ENCODE measurements at places on chromosomes 11 and 22.

GRCh38 chr22:39471381-39472141 is 14.7 kb downstream of the MGAT3 start:
- DNase-seq: peak; percentile 75

DNA sequence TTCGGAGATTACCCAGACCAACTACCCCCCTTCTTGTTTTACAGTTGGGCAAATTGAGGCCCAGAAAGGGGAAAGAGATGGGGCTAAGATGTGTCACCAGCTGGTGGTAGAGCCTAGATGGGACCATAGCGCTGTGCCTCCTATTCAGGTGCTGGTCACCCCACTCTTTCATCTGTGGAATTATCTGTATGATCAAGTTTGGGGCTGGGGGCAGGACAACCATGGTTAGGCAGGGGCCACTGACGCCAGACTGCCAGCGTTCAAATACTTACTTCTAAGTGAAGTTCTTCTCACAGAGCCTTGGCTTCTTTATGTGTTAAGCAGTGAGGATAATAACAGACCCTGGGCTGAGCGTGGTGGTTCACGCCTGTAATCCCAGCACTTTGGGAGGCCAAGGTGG is 55.9 kb downstream of the IGLL1 start:
- no peak for DNase-seq

DNA sequence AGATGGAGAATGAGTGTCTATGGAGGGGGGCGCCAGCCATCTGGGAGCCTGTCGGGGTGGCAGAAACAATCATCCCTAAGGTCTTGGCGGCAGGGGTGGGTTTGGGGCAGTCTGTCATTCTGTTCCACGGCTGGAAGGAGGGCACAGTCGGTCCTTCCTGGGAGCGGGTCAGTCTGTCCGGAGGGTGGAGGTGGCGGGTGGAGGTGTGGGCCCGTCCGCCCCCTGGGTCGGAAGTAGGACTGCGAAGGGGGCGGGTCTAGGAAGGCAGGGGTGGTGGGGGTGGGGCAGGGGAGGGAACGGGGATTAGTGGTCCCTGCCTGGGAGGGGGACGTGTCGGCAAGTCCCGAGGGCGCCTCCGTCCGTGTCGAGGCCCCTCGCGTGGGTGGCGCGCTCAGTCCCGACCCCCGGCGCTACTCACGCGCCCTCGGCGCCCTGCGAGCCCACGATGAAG is 461 bp downstream of the TBC1D10A start:
- DNase-seq: no peak

- DNase-seq: no peak
These were observed 12.5 kb downstream of the USP35 start for GRCh38 chr11:78201096-78201818.

DNA sequence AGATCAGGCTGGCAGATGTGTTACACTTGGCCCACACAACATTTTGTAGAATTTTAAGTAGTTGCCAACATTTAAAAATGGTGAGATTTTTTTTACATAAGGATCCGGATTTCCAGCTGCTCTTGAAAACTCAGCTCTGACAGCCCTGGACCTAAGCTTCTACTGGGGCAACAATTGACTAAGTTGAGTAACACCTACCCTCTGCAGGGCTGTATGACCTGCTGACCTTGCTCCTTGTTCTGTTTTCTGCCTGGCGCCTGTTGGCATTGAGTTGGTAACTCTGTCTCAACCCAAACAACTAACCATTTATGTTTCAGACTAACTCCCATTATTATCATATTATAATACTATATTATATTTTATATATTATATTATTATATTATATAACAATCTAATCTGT is 21.1 kb upstream of the LRRC55 start:
- DNase-seq: no peak

DNA sequence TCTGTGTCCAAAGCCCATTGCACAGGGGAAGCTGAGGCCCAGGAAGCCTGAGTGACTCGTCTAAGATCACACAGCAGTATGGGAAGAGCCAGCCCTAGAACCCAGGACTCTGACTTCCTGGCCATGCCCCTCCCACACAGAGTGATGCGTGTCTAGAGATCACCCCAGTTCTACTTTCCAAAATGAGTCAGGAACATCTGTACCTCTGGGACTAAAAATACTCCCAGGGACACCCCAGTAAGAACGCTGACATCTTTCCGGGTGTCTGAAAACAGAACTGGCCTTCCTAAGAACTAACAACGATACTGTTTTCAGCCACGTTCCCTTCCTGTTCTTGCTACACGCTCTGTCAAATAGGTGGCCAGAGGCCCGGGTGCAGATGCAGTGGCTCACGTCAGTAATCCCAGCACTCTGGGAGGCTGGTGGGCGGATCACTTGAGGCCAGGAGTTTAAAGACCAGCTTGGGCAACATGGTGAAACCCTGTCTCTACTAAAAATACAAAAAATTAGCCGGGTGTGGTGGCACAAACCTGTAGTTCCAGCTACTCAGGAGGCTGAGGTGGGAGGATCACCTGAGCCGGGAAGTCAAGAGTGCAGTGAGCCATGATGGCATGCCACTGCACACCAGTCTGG is 21.7 kb upstream of the PDGFB start:
- no peak for DNase-seq

DNA sequence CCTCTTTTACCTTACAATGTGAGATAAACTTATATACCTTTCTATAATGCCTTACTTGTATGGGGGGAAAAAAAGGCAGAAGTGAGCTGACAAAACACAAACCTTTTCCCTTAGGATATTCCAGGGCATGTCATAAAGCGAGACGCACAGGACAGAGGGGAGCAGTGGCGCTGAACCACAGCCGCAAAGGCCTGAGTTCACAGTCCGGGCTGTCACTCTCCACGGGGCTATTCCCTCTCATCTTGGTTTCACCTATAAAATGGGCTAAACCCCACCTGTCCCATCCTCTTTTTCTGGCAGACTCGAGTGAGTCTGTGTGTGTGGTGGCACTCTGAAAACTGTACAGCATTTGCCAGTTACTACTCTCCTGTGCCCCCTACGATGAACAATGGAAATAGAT is 14.4 kb upstream of the FXYD2 start:
- no peak for DNase-seq

GRCh38 chr11:69311767-69312385 is 17.9 kb downstream of the MYEOV start:
- no peak for DNase-seq

DNA sequence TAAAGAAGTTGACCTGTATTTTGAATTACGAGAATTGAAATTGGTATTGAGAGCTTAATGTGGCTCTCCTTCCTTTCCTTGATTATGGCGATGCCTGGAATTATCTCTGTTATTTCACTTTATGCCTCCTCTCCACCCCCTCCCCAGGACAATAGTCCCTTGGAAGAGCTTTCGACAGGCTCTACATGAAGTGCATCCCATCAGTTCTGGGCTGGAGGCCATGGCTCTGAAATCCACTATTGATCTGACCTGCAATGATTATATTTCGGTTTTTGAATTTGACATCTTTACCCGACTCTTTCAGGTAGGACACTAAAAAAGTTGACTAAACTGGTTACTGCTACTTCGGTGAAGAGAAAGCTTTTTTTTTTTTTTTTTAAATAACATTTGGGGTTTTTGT is 43.2 kb downstream of the MCAM start:
- DNase-seq: no peak

- peak; percentile 55 for DNase-seq
These were observed 11.7 kb downstream of the PHRF1 start for GRCh38 chr11:587978-588380.

GRCh38 chr11:91263496-91264365 is 960.9 kb upstream of the FAT3 start:
- no peak for DNase-seq

DNA sequence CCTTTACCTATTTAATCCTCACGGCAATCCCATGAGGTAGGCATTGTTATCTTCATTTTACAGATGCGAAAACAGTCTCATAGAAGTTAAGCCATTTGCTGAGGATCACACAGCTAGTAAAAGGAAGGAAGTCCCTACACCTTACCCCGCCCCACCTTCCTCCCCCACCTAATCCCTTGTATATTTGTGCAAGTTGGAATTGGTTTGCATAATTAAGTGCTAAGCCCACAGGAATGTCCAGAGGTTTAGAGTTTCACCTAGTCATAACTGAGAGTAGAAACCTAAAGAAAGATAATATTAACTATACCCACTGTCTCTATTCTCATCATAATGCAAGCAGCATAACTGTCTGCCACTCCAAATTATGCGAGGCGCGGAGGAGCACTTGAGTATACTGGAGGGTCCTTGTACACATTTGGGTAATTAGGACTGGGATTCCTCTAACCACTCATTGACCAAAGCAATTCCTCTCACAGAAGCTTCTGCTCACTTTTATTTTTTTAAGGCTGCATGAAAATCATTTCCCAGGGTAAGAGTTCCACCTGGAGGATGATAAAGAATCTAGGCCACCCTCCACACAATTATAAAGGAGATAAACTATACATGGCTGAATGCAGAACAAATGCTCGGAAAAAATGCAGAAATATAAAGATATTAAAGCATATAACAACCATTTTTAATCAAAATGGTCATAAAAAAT is 199.9 kb downstream of the FAM181B start:
- no peak for DNase-seq

GRCh38 chr11:87002918-87003317 is 34.8 kb upstream of the TMEM135 start:
- no peak for DNase-seq

- no peak for DNase-seq
These were observed 5.2 kb upstream of the RAB3IL1 start for GRCh38 chr11:61922539-61922938.

- no peak for DNase-seq
These were observed 572.6 kb upstream of the LUZP2 start for GRCh38 chr11:23924226-23924625.

GRCh38 chr22:25413620-25414019 is 150.9 kb upstream of the GRK3 start:
- no peak for DNase-seq

DNA sequence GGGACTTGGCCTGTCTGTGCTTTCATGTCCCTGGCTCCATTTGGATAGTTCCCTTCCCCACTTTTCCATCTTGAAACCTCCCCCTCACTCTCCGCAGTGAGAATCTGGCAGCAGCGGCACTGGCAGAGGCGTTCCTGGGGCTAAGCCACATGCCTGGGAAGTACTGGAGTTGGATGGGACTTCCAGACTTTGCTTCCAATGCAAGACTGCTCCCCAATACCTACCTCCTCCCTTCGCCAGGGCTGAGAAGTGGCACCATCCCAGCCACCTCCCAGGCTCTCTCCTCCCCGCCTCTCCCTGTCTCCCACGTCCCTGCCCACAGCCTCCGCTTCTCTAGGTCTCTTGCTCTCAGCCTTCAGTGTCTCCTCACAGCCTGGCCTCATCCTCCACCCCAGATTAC is 16.6 kb downstream of the TST start:
- DNase-seq: no peak

DNA sequence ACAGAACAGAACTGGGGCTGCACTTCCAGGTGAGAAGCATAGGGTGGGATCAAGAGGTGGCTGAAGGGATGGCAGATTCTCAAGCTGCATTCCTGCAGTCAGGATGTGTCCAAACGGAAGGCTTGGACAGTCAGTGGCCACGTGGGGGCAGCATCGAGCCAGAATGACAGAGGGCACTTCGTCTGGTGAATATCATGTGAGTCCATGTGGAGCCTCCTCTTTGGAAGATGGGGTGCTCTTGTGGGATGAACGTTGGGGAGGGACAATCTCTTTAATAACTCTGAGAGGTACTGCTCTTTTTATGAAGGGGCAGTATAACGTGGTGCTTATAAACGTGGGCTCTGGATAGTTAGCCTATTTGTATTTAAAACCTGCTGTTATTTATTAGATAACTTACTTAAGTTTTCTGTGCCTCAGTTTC is 154.9 kb upstream of the NAV2 start:
- DNase-seq: peak; percentile 75

DNA sequence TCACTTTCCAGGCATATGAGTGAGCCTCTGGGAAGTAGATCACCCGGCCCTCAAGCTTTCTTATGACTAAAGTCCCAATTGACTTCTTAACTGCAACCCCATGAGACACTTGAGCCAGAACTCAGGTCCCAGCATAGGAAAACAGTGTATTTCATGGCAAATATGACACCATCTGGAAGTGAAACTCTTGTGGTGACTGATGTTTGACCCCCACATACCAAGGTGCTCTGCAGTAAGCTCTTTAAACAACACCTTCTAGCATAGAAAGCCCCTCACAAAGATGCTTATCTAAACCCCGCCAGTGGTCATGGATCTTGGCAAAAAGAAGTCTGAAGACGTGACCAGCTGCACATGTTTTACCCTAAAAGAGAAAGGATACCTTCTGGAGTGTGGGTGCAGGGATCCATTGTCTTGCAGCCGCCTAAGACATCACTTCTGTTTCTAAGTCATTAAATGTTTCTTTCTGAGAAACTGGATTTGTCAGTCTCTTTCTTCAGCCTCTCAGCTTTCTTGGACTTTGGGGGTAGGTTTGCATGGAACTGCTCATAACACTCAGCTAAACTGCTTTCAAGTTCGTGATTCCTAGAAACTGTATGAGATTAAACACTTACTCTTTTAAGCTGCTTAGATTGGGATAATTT is 7.4 kb upstream of the PELI3 start:
- DNase-seq: no peak

DNA sequence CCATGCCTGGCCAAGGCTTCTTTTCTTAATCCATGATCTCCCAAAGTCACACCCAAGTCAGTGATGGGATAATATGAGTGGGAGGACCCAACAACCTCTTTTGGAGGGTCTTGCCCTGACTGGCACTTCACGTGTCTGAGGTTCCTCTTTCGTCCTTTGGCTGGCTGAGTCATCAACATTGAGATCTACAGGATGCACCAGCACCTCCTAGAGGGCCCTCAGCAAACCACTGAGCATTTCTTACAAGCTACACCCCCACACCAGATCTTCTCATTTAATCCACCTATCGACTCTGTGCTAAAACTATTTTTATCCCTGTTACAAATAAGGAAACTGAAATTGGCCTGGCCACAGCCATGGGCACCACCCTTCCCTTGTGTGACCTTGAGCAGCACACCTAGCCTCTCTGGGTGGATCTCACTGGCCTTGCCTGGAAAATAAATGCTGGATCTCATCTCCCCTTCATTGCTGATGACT is 63.4 kb downstream of the FLI1 start:
- no peak for DNase-seq

GRCh38 chr22:40330615-40331014 is 15.7 kb upstream of the ADSL start:
- DNase-seq: no peak

DNA sequence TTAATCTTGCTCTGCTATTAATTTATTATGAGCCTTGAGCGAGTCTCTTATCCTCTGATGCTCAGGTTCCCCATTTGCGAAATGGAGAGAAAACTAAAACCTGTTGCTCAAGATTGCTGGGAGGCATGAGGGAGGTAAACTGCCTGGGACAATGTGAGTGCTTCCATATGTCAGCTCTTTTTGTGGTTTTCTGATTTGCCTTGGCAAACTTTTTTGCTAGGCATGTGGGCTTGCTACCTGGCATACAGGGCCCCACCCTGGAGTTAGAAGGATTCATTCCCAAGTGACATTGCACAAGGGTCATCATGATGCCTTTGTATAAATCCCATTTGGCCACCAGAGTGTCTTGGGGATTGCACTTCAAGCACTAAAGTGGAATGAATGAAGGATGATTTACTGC is 22.4 kb downstream of the TSPAN18 start:
- DNase-seq: no peak
